K562 (cell line): ENCODE measurements at places on chromosomes 5 and 9. TPM values are rescaled to one million over a fixed set of nuclear protein-coding genes. Genes with fewer than 3 reads are reported as not detected.

Gene POLR3G
- total RNA-seq: 39.0 and 47.4 TPM in 2 replicates

Gene LCN9
- total RNA-seq: not detected in 2 replicates

Gene FAM200C
- total RNA-seq: 1.7 and 1.9 TPM in 2 replicates

Gene PCDHGB7
- total RNA-seq: 0.04 and 0.09 TPM in 2 replicates

Gene MARCHF11
- total RNA-seq: not detected in 2 replicates

Gene PCDHA6
- total RNA-seq: not detected in 2 replicates

Gene SPOCK1
- total RNA-seq: 0.35 TPM in 1 of 2 replicates, not detected in the other

Gene ZNF879
- total RNA-seq: 0.18 and 0.63 TPM in 2 replicates

Gene EQTN
- not detected in 2 replicates for total RNA-seq

Gene PCDHA12
- not detected in 2 replicates for total RNA-seq

Gene GFPT2
- 0.07 and 0.09 TPM in 2 replicates for total RNA-seq

Gene CARTPT
- not detected in 2 replicates for total RNA-seq

Gene LECT2
- total RNA-seq: not detected in 2 replicates

Gene PDLIM4
- total RNA-seq: 31.5 and 32.8 TPM in 2 replicates

Gene GABRA1
- not detected in 2 replicates for total RNA-seq

Gene LIX1
- not detected in 2 replicates for total RNA-seq

Gene HBEGF
- 0.65 and 0.98 TPM in 2 replicates for total RNA-seq

Gene C9orf153
- not detected in 2 replicates for total RNA-seq

Gene SPATA6L
- not detected in 2 replicates for total RNA-seq

Gene TRIM36
- 0.22 and 0.51 TPM in 2 replicates for total RNA-seq

Gene STK32A
- not detected in 2 replicates for total RNA-seq

Gene EXD3
- total RNA-seq: 11.7 and 12.5 TPM in 2 replicates
